ENCODE measurements at places on chromosomes 16 and 17.

DNA sequence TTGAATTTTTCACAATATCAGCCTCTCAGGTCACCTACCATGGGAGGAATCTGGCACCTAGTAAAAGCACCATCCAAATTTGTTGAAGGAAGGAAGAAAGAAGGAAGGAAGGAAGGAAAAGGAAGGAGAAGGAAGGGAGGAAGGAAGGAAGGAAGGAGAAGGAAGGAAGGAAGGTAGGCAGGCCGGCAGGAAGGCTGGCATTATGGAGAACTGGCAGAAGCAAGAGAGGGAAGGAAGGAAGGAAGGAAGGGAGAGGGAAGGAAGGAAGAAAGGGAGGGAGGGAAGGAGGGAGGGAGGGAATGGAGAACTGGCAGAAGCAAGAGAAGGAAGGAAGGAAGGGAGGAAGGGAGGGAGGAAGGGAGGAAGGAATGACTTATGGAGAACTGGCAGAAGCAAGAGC lies 24.3 kb downstream of the WSCD1 start:
- no peak for DNase-seq

- no peak for DNase-seq
Observed at GRCh38 chr17:68809148-68809547, 146.0 kb downstream of the ABCA8 start.

DNA sequence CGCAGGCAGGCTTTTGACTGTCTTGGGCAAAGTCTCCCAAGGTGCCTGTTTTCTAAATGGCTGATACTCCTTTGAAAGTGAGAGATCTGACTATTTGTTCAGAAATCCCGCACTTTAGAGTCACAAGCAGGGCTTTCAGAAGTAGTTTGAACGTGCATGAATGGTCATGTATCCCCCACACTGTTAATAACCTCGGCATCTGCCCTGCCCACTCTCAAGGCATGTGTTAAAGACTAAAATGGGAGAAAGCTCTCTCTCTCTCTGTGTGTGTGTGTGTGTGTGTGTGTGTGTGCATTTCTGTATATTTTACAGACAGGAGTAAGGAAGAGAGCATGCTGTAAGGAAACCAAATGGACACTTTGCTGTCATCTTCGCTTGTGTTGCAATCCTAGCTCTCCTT lies 163.7 kb downstream of the MAF start:
- DNase-seq = no peak

- DNase-seq = no peak
Observed at GRCh38 chr16:83732536-83732935, 75.2 kb upstream of the HSBP1 start.

DNA sequence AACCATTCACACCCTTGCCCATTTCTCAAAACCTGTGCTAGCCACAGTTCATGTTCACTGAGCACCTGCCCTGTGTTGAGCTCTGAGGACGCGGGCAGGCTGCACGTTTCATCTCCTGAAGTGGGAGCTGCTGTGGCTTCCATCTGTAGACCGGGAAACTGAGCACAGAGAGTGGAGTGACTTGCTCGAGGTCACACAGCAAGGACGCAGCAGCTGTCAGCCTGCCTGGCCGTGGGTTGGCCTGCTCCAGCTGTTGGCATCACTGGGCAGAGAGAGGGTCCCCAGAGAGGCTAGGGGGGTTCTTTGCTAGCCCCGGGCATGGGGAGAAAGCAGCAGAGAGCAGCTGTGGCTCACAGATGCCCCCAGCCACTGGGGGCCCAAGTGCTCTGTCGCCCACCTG lies 28.8 kb downstream of the ZFPM1 start:
- no peak for DNase-seq

GRCh38 chr16:1677339-1677738 lies 740 bp upstream of the JPT2 start:
- DNase-seq = no peak

- DNase-seq = no peak
Observed at GRCh38 chr17:75602644-75603043, 15.0 kb downstream of the MYO15B start.

- no peak for DNase-seq
Observed at GRCh38 chr17:48740537-48740936, 12.0 kb upstream of the HOXB13 start.

- no peak for DNase-seq
Observed at GRCh38 chr17:67198131-67198530, 46.9 kb downstream of the HELZ start.
